Hippocampal formation (tissue), 2 donors: ENCODE measurements at places on chromosomes 16 and 17.

- peak; percentile 82 for DNase-seq
These were observed 10.2 kb upstream of the PRSS22 start for GRCh38 chr16:2867987-2868789.

GRCh38 chr16:25691519-25692091 lies at the start of gene HS3ST4:
HS3ST4 (plus strand) TSS chr16:25691959.
- DNase-seq, result no peak

- DNase-seq, result no peak
These were observed 11.8 kb downstream of the C17orf75 start for GRCh38 chr17:32330147-32330546.

GRCh38 chr17:80198144-80198661 lies 21.9 kb downstream of the SGSH start:
- no peak for DNase-seq

- no peak for DNase-seq
These were observed 8.9 kb downstream of the SLC5A11 start for GRCh38 chr16:24854607-24855171.

DNA sequence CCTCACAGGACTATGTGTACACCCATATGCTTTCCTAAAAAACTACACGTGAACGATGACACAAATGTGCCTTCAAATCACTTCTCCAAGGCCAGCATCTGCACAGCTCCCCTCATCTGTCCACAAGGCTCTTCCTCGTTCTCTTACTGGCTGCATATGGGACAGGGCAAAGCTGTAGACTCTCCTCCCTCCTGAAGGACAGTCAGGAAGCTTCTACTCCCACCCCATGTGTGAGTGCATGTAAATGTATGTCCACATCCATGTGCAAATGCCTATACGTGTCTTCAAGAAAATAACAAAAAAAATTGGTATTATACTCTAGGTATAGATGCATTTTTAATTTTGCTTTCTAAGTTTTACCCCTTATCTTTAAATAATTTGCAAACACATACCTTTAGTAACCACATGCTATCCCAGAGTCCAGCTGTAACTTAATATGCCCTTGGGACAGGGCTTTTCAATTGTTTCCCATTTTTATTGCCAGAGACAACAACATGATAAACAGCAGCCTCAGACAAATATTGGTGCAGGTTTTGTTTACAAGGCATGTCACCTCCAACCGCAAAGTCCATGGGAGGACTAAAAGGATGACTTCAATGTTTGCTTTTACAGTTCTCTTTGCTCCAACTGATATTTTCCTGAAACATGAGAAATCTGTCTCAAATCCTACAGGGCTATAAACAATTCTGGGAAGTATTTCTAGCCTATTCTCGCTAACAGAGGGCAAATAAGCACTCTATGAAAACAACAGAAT lies 31.6 kb upstream of the FAAP100 start:
- no peak for DNase-seq

- no peak for DNase-seq
These were observed 43.8 kb upstream of the NDRG4 start for GRCh38 chr16:58456193-58456592.

DNA sequence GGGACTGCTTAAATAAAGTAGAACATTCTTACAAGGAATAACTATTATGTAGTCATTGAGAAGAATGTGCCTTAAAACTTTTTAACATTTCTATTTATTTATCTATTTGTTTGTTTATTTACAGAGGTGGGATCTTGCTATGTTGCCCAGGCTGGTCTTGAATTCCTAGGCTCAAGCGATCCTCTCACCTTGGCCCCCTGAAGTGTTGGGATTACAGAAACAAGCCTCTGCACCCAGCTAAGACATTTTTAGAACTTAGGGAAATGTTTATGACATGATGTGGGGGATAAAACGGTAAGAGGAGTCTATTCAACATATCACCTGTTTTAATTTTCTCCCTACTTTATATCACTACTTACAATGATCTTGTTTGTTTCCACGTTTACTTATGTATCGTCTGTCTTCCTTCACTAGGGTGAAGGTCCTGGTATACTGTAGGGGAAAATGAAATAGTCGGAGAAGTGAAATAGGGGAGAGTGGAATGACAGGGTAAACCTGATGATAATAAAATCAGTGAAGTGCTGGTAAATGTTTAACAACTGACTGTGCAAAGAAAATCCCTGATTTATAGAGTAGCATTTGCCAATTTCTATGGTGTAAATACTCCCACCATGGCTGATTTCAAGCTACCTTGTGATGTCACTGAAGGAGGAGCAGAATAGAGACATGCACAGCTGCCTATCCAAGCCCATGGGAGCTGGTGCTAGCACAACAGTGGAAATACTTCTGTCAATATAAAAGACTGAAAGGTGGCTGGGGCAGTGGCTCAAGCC lies 16.0 kb upstream of the HAPSTR1 start:
- DNase-seq, result no peak

DNA sequence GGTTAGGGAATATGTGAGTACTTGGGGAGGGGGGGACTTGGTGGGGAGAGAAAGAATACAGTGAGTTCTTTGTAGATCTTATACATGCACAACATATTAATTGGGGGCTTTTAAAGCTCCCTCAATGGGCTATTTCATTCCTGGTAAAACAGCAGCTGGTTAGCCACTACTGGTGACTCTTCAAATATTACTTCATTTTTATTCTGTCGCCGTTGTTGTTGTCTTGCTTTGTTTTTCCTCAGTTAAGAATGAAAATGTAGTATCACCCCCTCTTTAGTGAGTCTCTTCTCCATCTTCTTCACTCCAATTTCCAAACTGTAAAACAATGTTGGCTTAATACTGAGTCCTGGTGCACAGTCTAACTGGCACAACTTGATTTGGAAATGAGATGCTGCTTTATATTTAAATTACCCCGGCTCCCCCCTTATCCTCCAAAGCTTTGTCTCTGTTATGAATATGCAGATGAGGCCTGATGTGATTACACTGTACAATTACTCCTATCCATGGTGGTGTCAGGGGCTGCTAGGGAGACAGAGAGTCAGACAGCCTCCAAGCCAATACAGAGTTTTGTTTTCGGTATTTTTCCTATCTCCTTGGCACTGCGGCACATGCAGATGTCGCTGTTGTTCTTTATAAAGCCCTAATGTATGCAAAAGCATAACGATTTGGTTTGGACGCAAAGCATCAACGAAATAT lies 256.9 kb upstream of the PMFBP1 start:
- DNase-seq, result peak; percentile 98

GRCh38 chr17:80647746-80648145 lies 103.1 kb downstream of the RPTOR start:
- no peak for DNase-seq

DNA sequence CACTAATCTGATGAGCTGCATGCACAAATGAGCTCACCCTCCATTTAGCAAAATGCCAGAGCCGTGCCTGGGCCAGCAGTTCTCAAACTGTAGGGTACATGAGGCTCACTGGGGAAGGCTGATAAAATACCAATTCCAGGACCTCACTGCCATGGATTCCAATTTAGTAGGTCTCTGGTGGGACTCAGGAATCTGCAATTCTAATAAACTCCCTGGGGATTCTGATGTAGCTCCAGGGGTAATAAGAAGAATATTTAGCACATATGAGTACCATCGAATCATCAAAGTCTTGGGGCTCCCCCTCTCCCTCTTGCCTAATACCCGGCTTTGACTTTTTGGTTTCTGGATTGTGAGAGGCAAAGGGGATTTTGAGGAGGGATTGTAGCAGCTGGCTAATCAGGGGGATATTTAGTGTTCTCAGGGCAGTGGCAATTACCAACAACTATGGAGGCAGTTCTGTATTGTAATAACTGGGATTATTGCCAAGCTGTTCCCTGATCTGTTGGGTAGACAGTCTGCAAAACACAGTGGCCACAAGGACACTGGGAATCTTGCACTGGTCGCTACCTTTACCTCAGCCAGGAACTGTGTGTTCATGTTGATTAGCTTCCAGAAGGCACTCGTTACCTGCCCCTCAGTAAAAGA lies 140.4 kb downstream of the SHISA9 start:
- no peak for DNase-seq

GRCh38 chr17:66670206-66670605 lies 164.7 kb upstream of the CACNG5 start:
- DNase-seq, result no peak

GRCh38 chr17:8109661-8110455 lies 8.5 kb downstream of the ALOXE3 start:
- DNase-seq, result no peak

- DNase-seq, result no peak
These were observed 44.7 kb downstream of the SKAP1 start for GRCh38 chr17:48385319-48385718.

DNA sequence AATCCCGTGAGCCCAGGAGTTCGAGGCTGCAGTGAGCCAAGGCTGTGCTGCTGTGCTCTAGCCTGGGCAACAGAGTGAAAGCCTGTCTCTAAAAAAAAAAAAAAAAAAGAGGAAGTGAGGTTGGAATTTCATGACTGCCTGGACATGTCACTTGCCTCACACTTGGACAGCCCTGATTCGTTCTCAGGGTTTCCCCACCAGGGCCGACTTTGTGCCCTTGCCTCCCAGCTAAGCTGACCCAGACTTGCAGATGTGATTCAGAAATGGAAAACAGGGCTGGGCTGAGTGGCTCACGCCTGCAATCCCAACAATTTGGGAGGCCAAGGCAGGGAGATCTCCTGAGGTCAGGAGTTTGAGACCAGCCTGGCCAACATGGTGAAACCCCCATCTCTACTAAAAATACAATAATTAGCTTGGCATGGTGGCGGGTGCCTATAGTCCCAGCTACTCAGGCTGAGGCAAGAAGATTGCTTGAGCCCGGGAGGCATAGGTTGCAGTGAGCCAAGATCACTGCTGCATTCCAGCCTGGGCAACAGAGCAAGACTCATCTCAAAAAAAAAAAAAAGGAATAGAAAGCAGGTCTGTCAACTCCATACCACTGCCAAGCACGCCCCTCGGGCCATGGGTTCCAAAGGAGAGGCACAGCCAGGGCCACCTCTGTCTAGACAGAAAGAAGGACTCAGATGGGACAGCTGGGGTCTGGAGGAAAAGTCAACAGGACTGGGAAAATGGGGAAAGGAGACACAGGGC lies 46.9 kb downstream of the SOCS1 start:
- DNase-seq, result no peak

DNA sequence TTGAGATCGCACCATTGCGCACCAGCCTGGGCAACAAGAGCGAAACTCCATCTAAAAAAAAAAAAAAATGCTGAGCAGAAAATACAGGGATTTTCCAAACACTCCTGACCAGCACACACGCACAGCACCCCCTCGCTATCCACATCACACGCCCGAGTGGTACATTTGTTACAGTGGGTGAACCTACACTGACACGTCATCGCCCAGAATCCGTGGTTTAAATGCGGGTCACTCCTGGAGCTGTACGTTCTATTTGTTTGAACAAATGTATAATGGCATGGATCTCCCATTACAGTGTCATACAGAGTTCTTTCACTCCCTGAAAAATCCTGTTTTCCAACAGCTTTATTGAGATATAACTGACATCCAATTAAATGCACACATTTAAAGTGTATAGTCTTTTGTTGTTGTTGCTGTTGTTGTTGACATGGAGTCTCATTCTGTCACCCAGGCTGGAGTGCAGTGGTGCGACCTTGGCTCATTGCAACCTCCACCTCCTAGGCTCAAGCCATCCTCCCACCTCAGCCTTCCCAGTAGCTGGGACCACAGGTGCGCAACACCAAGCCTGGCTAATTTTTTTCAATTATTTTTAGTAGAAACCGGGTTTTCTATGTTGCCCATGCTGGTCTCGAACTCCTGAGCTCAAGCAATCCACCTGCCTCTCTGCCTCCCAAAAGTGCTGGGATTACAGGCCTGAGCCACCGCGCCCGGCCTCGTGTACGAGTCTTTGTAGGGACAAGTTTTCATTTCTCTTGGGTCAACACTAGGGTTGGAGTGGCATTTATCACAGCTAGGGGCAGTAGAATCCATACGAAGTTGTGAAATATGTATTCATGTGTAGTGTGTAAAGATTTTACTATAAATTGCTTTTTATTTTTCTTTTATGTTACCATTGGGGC lies 4.4 kb upstream of the CARHSP1 start:
- no peak for DNase-seq

- peak; percentile 31 for DNase-seq
These were observed 6.2 kb downstream of the AKAP1 start for GRCh38 chr17:57091186-57091618.

GRCh38 chr17:74601944-74602572 lies 10.0 kb upstream of the CD300LD start:
- DNase-seq, result no peak

DNA sequence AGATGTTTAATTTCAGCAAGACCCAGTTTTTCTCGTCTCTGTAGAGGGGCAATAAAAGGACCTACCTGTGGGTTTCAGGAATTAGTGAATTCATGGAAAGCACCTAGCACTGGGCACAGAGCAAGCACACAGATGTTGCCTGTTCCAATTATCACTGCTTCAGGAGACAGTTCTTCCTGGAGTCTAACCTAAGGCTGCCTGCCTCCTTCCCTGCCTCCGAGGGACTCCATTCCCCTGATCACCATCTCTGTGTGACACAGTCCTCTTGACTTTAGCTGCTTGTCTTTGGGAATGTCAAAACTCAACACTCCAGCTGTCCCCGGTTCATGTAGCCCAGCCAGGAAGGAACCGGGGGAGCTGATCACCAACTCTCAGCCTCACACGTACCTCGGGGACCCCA lies 474.9 kb downstream of the SLC39A11 start:
- DNase-seq, result no peak

DNA sequence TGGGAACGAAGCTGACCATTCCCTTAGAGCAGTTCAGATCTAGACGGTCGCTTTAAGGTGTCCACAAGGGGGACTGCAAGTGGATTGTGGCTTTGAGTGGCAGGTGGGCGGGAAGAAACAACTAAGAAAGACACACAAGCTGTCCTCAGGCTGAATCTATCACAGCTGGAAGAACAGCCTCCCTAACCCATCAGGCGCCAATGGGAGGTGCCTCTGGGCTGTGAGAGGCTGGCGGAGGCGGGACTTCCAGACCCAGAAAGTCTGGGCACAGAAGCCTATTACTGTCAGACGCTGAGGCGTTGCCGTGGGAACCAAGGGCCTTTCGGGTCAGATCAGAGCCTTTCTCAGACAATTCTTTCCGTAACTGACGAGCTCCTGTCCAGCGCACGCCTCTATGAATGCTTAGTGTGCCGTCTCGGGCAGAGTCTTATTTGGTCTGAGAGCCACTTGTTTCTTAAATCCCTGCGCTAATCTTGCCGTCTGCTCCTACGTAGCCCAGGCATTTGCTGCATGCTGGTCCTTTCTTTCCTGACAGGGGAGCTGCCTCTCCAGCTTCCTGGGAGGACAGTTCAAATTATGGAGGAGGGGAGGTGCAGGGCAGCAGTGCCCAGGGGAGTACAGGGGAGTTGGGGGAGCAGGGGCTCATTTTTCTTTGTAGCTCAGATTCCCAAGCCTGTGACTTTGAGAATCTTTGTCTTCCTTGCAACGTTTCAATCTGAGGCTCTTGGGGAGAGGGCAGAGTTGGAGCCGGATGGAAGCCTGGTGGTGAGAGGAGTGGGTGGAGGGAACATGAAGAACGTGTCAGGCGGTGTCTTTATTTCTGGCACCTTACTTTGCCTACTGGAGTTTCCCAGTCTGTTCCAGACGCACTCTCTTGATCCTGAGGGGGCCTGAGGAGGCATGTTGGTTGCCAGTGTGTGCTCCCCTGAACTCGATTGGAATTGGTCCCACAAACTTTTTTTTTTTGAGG lies 618.7 kb downstream of the KCNJ18 start:
- DNase-seq, result no peak

GRCh38 chr17:63549289-63549945 lies 860 bp upstream of the DCAF7 start:
- no peak for DNase-seq
